Right forelimb (tissue), 1 donor: ENCODE measurements at places on chromosomes 7 and 10.

GRCh38 chr10:123862421-123863182 lies 29.0 kb downstream of the CPXM2 start:
- no peak for DNase-seq

- no peak for DNase-seq
These were observed 112.7 kb downstream of the TCERG1L start for GRCh38 chr10:131198843-131199242.

GRCh38 chr7:54409917-54410316 lies 132.3 kb upstream of the VSTM2A start:
- no peak for DNase-seq

GRCh38 chr10:90930971-90931871 lies 10.3 kb upstream of the ANKRD1 start:
- peak; percentile 51 for DNase-seq

DNA sequence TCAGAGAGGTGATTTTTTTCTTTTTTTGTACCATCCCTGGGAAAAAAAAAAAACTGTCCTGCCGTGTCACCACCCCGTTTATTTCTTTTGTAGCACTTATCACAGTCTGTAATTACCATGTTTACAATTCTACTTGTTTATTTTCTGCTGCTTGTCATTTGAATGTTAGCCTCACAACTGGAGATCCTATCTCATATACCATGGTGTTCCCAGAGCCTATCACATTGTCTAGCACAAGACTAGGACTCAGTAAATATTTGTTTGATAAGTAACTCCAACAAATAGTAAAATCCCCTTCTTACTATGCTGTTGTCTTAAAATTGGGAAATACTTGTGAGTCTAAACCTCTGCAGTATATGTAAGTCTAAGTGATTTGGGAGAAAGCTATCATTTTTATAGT lies 36.0 kb downstream of the MKLN1 start:
- DNase-seq, result no peak

DNA sequence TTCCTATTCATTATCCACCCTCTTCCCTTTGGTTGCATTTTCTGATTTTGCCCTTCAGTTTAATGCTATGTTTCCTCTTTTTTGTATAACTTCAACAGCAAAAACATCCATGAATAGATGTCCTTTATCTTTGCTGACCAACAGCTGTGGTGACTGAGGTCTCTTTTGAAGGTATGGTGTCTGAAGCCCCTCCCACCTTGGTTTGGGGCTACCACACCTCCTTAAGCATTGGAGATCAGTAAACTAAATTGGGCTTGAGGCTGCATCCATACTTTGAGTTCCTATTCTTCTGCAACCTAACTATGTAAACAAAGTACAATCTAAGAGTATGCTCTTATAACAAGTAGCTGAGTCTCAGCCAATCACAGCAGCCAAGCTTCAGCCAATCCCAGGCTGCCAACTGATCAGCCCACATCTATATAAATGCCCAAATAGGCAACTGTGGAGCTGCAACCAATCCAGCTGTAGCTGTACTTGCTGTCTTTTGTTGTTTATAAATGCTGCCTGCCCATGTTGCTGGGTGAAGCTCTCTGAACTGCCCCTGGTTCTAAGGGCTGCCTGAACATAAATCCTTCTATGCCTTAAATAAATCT lies 69.4 kb upstream of the PDLIM1 start:
- no peak for DNase-seq

DNA sequence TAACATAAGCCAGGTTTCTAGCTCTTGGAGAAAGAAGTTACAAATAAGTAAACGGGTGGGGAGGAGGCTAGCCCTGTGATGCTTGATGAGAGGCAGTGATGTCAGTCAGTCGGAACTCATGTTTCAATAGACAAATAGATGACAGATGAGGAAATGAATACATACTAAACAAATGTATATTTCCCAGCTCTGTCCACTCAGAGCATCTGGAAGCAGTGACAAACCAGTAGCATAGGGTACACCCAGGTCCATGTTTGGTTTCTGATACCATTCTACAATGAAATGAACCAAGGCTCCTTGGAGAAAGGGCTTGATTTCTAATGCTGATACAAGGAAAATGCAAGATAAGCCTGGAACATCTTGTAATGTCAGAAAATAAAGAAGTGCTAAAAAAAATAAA lies 30.6 kb downstream of the PODXL start:
- DNase-seq, result no peak

DNA sequence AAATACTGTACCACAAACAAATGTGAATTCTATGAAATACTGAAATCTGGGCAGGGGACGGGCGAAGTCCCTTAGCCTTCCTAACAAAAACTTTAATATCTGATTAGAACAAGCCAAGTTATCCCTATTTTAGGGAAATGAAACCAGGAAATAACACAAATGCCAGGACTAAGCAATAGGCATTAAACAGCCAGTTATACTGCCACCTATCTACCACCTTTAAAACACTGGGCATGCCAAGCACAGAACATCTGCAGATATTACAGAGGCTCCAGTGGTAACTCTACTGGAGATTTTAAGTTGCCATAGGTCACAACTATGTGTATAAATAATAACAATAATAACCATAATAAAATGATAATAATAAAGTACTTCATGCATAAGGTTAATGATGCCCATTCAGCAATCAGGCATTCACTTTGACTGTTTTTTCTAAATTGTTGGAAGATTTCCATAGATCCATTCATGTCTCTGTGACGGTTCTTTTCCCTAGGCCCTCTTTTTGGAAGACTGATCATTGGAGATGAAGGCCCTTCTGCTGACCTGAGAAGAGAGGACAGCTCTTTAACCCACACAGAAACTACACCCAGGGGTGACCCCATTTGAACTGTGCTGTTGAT lies 195.7 kb downstream of the CACNA2D1 start:
- DNase-seq, result no peak

- DNase-seq, result no peak
These were observed 160.4 kb downstream of the KIF20B start for GRCh38 chr10:89861584-89862301.

GRCh38 chr7:23898619-23899018 lies 188.6 kb downstream of the STK31 start:
- no peak for DNase-seq

- no peak for DNase-seq
These were observed 55.0 kb downstream of the GNAI1 start for GRCh38 chr7:80189638-80190037.

DNA sequence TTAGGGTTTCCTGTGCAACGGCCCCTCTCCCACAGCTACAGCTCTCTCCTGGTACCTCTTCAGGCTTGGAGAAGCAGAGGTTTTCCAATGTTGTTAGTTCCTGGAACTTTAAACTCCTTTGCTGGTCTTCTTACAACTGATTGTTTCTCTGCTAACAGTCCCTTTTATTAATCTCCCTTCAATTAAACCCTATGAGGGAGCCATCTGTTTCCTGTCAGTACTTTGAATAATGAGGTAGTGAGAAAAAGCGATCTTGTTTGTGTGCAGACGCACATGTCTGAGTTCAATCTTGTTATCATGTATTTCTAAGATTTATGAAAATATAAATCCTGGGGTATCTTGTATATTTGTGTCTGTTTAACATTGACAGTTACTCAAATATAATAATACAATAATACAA lies 102.4 kb downstream of the MDFIC start:
- DNase-seq, result no peak

- DNase-seq, result no peak
These were observed 23.0 kb downstream of the GHRHR start for GRCh38 chr7:30986738-30987137.

GRCh38 chr10:77446700-77447099 lies 190.9 kb downstream of the KCNMA1 start:
- DNase-seq, result no peak

DNA sequence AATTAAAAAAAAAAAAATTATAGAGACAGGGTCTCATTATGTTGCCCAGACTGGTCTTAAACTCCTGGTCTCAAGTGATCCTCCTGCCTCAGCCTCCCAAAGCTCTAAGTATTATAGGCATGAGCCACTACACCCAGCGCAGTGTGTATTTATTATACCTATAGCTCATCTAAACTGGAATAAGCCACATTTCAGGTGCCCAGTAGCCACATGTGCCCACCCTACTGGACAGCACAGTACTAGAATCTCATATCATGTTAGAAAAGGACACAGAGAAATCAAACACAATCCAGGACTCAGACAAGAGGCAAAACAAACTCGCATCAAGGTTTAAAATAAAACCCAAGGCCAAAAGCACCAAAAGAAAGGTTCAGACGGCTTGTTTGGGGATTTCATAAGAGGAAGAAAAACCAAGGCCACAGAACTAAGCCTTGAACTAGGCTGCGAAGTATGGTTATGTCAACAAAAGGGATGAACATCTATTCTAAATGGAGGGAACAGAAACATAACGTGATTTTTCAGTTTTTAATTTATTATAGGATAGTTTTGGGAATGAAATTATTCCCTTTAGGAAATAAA lies 32.3 kb downstream of the SLC16A9 start:
- no peak for DNase-seq

GRCh38 chr10:117540640-117541404 lies 1.7 kb upstream of the EMX2 start:
- DNase-seq, result no peak

GRCh38 chr7:47693216-47693615 lies 111.3 kb upstream of the TNS3 start:
- DNase-seq, result no peak

- no peak for DNase-seq
These were observed 4.3 kb downstream of the CUBN start for GRCh38 chr10:17125206-17125893.

GRCh38 chr7:29194594-29195427 lies at the start of gene CHN2:
CHN2 (plus strand) TSS chr7:29194775.
- DNase-seq, result peak; percentile 76

DNA sequence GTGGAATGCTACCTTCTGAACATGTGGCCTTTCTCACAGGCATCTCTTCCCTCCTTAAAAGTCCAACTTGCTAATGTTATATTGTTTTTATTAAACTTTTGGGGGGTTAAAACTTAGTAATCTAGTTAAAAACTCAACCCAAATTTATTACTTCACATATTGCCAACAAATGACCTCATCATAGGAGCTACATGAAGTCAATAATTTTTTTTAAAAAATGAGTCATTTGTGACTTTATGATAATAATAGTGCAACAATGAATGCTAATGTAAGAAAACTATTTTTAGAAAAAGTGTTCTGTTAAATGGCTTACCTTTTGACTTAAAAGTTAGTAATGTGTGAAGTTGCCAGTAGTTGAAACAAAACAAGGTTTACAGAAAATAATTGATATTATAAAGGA lies 325.9 kb upstream of the FZD1 start:
- no peak for DNase-seq

- no peak for DNase-seq
These were observed 108.0 kb upstream of the EFCAB10 start for GRCh38 chr7:105689067-105689819.
